ENCODE measurements at places on chromosomes 3 and 15. TPM values are rescaled to one million over a fixed set of nuclear protein-coding genes. Genes with fewer than 3 reads are reported as not detected.

Gene SCAMP5
- 1.9 TPM for total RNA-seq

Gene PEX5L
- total RNA-seq = not detected

Gene PGBD4
- total RNA-seq = 1.1 TPM

GRCh38 chr3:4528819-4529600, 35.9 kb downstream of the ITPR1 start:
- H3K4me3 ChIP-seq = no peak overlapping the region
- H3K27ac ChIP-seq = no peak overlapping the region
- no peaks in the 10 kb centered on the region for H3K27me3 ChIP-seq

Gene WDR72
- total RNA-seq = 0.94 TPM

Gene OR5H15
- total RNA-seq = not detected

GRCh38 chr3:129470861-129471260, 30.8 kb downstream of the IFT122 start:
- peaks cover 34% of the 10 kb centered on the region for H3K36me3 ChIP-seq
- H3K4me1 ChIP-seq = no peaks in the 10 kb centered on the region
- H3K4me3 ChIP-seq = no peak overlapping the region
- no peak for DNase-seq

Gene SLC9C1
- not detected for total RNA-seq

DNA sequence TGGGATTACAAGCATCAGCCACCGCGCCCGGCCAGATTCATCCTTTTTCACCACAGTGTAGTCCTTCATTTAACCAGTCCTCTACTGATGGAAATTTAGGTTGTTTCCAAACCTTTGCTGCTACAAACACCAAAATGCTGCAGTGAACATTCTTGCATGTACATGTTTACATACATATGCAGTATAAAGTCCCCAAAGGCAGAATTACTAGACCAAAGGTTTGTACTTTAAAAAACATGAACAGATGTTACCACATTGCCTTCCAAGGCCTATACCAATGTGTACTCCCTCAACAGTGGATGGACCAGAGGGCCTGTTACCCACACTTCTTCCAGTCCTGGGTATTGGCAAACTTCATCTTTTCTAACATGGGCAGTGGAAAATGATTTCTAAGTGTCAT, 51.0 kb downstream of the RLBP1 start:
- H3K4me3 ChIP-seq = no peak overlapping the region
- no peak for DNase-seq
- H3K27me3 ChIP-seq = no peaks in the 10 kb centered on the region
- no peaks in the 10 kb centered on the region for H3K36me3 ChIP-seq

- H3K4me3 ChIP-seq = no peak overlapping the region
- H3K27me3 ChIP-seq = no peaks in the 10 kb centered on the region
- H3K27ac ChIP-seq = no peak overlapping the region
- no peaks in the 10 kb centered on the region for H3K4me1 ChIP-seq
Measured at GRCh38 chr3:157606852-157607197, 103.6 kb upstream of the VEPH1 start.

DNA sequence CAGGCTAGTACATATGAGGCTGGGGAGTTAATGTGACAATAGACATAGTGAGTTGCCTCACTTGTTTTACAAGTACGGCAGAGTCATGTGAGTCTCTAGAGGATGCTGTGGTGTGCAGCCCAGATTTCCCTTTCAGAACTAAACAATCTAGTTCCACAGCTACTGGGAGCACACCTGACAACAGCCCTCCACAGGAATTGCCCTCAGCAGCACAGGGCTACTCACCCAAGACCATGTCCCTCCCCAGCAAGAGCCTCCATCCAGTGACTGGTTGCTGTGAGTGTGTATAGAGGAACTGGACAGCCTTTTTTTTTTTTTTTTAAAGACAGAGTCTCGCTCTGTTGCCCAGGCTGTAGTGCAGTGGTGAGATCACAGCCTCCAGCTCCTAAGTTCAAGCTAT, 40.2 kb upstream of the UBE2E2 start:
- H3K27me3 ChIP-seq = no peaks in the 10 kb centered on the region
- no peak overlapping the region for H3K4me3 ChIP-seq
- DNase-seq = no peak
- no peaks in the 10 kb centered on the region for H3K36me3 ChIP-seq
- H3K4me1 ChIP-seq = peaks cover 4% of the 10 kb centered on the region

Gene GOLGA8S
- total RNA-seq = 0.29 TPM

- no peaks in the 10 kb centered on the region for H3K27me3 ChIP-seq
- no peak for DNase-seq
- H3K27ac ChIP-seq = no peak overlapping the region
- no peak overlapping the region for H3K4me3 ChIP-seq
Measured at GRCh38 chr3:129645286-129645685, 38.8 kb upstream of the PLXND1 start.

Gene TMC3
- total RNA-seq = not detected

GRCh38 chr3:14793126-14793857, 25.5 kb upstream of the FGD5 start:
- H3K27ac ChIP-seq = no peak overlapping the region
- H3K36me3 ChIP-seq = no peaks in the 10 kb centered on the region
- H3K4me3 ChIP-seq = no peak overlapping the region
- H3K4me1 ChIP-seq = peaks cover 4% of the 10 kb centered on the region
- H3K27me3 ChIP-seq = no peaks in the 10 kb centered on the region

DNA sequence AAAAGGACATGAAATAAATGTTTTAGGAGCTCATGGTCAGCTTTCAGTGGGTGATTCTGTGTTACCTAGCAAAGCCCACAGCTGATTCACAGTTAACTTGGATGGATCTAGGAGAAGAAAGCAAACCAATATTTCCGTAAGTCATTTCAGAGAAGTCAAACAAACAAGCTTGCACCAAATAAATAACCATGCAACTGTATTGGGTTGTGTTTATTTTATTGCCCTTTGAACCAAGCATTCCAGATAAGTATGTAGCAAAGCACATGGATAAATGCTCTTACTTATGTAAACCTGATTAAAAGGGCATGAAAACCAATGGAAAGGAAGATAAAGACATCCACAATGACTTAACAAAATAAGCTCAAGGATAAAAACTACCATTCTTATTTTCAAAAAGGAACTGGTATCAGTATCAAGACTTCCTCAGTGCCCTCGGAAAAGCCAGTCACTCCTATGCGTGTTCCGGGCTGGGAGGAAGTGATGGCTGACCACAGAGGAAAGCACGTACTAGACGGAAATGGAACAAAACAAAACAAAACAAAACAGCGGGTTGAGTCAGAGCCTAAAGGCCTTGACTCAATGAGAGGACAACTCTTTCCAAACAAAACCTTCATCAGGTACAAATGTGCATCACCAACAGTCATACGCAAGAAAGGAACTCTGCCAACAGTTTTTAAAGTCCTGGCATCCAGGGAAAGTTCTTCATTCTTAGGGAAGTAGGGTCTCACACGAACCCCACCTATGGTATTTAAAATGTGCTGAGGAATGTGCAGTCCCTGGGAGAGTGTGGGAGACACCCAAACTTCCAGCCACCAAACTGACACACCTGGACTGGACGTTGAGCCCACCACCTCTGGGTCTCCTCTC, 103.3 kb downstream of the SNRK start:
- no peaks in the 10 kb centered on the region for H3K27me3 ChIP-seq
- no peak for DNase-seq
- no peaks in the 10 kb centered on the region for H3K36me3 ChIP-seq
- no peaks in the 10 kb centered on the region for H3K4me1 ChIP-seq
- H3K27ac ChIP-seq = peak overlapping the region; percentile 96

DNA sequence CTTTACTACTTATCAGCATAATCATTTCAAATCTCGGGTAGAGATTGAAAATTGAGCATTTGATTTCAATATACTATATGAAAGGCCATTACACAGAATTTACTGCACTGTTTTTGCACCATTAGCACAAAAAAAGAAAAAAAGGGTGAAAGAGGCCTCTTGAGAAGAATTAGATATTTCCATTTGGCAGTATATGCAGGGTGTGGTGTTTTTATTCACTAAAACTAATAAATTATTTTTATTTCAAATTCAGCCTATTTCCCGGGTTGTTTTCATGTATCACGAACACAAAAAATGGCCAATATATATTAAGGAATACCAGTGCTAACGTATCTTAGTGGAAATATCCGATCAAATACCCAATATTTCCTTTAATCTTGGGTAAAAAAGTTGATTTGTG, 110.5 kb upstream of the TBL1XR1 start:
- H3K27ac ChIP-seq = no peak overlapping the region
- H3K4me1 ChIP-seq = no peaks in the 10 kb centered on the region
- H3K27me3 ChIP-seq = no peaks in the 10 kb centered on the region
- no peak for DNase-seq
- no peaks in the 10 kb centered on the region for H3K36me3 ChIP-seq
- H3K4me3 ChIP-seq = no peak overlapping the region

Gene ERICH6
- total RNA-seq = not detected

GRCh38 chr15:93476491-93477177, 387.6 kb upstream of the RGMA start:
- H3K4me3 ChIP-seq = no peak overlapping the region
- H3K27ac ChIP-seq = no peak overlapping the region
- no peaks in the 10 kb centered on the region for H3K4me1 ChIP-seq
- no peak for DNase-seq
- H3K27me3 ChIP-seq = no peaks in the 10 kb centered on the region

Gene GPR149
- total RNA-seq = not detected

Gene DAZL
- not detected for total RNA-seq

- H3K4me1 ChIP-seq = no peaks in the 10 kb centered on the region
- DNase-seq = no peak
- peaks cover 5% of the 10 kb centered on the region for H3K27me3 ChIP-seq
- no peak overlapping the region for H3K4me3 ChIP-seq
Measured at GRCh38 chr15:79930516-79930915, 33.7 kb upstream of the MTHFS start.

Gene ZNF710
- 46.2 TPM for total RNA-seq

Gene RBP2
- not detected for total RNA-seq

- H3K27ac ChIP-seq = no peak overlapping the region
- no peak overlapping the region for H3K4me3 ChIP-seq
- H3K27me3 ChIP-seq = no peaks in the 10 kb centered on the region
- H3K4me1 ChIP-seq = no peaks in the 10 kb centered on the region
Measured at GRCh38 chr15:69735121-69735520, 282.5 kb downstream of the RPLP1 start.

- no peaks in the 10 kb centered on the region for H3K27me3 ChIP-seq
- H3K4me3 ChIP-seq = no peak overlapping the region
- peak; percentile 2 for DNase-seq
- H3K36me3 ChIP-seq = no peaks in the 10 kb centered on the region
- no peak overlapping the region for H3K27ac ChIP-seq
Measured at GRCh38 chr3:13580256-13581023, 31.5 kb downstream of the FBLN2 start.

- no peak for DNase-seq
- peak overlapping the region; percentile 87 for H3K27ac ChIP-seq
- no peaks in the 10 kb centered on the region for H3K27me3 ChIP-seq
- peaks cover 25% of the 10 kb centered on the region for H3K4me1 ChIP-seq
- no peak overlapping the region for H3K4me3 ChIP-seq
Measured at GRCh38 chr15:72156928-72157327, 38.7 kb downstream of the SENP8 start.

- no peak overlapping the region for H3K4me3 ChIP-seq
- H3K36me3 ChIP-seq = peaks cover 17% of the 10 kb centered on the region
- no peak for DNase-seq
- H3K4me1 ChIP-seq = no peaks in the 10 kb centered on the region
Measured at GRCh38 chr3:51708216-51708845, 1.5 kb downstream of the GRM2 start.

Gene GP9
- total RNA-seq = 1.1 TPM

- no peak overlapping the region for H3K4me3 ChIP-seq
- H3K27me3 ChIP-seq = no peaks in the 10 kb centered on the region
- H3K27ac ChIP-seq = no peak overlapping the region
- H3K4me1 ChIP-seq = no peaks in the 10 kb centered on the region
Measured at GRCh38 chr3:31043184-31043819, 148.8 kb upstream of the GADL1 start.

DNA sequence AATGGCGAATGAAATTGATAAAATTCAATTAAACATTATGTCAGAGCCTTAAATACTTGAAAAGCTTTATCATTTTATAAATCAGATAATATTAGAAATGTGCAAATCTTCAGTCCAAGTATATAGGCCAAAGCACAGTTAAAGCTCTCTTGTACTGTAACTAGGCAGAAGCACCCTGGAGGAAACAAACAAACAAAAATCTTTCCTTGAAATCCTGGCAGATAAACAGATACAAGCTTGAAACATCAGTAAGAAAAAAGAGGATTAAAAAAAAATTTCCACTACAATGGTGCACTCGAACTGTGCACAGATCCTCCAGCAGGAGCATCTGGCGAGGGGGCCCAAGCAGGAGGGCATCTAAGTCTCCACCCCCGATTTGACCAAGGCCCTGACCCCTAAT, 166.6 kb downstream of the PLD1 start:
- no peak overlapping the region for H3K27ac ChIP-seq
- DNase-seq = no peak
- H3K27me3 ChIP-seq = no peaks in the 10 kb centered on the region

DNA sequence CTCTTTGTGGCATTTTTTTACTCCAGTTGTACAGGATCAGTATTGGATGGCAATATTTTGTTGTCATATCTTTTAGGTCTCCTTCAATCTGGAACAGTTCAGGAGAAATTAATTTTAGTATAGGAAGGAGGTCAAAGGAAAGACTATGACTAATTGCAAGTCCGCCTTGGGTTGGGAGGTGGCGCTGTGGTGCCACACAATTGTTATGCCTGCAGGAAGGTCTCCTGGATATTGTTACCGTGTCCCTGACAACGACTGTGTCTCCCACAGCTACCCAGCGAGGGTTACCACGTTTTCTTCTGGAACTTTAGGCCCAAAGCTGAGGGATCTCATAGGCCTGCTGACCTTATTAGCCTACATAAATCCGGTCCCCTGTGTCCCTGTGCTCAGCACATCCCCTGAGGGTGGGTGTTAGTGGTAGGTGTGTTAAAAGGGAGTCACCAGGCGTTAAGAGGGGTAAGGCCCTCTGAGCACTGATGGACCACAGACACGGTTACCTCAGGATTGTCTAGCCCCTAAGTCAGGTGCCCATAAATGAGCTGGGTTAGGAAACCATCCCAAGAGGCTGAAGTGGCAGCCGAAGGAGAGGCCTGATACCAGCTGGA, 31.5 kb downstream of the KCNAB1 start:
- no peaks in the 10 kb centered on the region for H3K27me3 ChIP-seq
- H3K36me3 ChIP-seq = no peaks in the 10 kb centered on the region
- H3K27ac ChIP-seq = no peak overlapping the region
- no peak overlapping the region for H3K4me3 ChIP-seq
- H3K4me1 ChIP-seq = no peaks in the 10 kb centered on the region
- DNase-seq = peak; percentile 71

Gene LIPC
- 0.58 TPM for total RNA-seq

GRCh38 chr15:54540721-54541120, 562.5 kb downstream of the UNC13C start:
- H3K4me3 ChIP-seq = no peak overlapping the region
- H3K36me3 ChIP-seq = no peaks in the 10 kb centered on the region
- H3K4me1 ChIP-seq = no peaks in the 10 kb centered on the region
- H3K27me3 ChIP-seq = no peaks in the 10 kb centered on the region

GRCh38 chr3:185537369-185537970, 14.9 kb downstream of the LIPH start:
- peak overlapping the region; percentile 53 for H3K27ac ChIP-seq
- H3K4me3 ChIP-seq = no peak overlapping the region

Gene CAV3
- total RNA-seq = not detected

GRCh38 chr15:94383706-94384105, 152.3 kb downstream of the MCTP2 start:
- peaks cover 13% of the 10 kb centered on the region for H3K4me1 ChIP-seq
- no peak overlapping the region for H3K4me3 ChIP-seq
- DNase-seq = no peak
- H3K27ac ChIP-seq = no peak overlapping the region
- no peaks in the 10 kb centered on the region for H3K27me3 ChIP-seq
